ENCODE measurements at places on chromosomes 7 and 10.

- no peak for DNase-seq
Observed at GRCh38 chr7:148607151-148607661, 16.6 kb downstream of the C7orf33 start.

DNA sequence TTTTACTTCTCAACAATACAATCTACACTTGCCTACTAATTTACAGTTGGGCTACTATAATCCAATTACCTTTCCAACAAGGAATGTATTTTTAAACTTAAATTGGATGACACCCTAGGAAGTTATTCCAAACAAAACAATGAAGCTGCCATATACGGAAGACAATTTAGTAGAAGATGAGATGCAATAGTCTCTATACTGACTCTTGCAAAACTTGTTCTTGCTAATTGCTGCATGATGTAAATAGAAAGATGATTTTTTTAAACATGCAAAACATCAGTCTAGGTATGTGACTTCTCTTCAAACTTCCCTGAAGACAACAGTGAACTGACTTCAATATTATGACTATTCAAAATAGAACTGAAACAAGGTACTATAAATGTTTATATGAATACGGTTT, 17.6 kb downstream of the NT5C3A start:
- DNase-seq: no peak

DNA sequence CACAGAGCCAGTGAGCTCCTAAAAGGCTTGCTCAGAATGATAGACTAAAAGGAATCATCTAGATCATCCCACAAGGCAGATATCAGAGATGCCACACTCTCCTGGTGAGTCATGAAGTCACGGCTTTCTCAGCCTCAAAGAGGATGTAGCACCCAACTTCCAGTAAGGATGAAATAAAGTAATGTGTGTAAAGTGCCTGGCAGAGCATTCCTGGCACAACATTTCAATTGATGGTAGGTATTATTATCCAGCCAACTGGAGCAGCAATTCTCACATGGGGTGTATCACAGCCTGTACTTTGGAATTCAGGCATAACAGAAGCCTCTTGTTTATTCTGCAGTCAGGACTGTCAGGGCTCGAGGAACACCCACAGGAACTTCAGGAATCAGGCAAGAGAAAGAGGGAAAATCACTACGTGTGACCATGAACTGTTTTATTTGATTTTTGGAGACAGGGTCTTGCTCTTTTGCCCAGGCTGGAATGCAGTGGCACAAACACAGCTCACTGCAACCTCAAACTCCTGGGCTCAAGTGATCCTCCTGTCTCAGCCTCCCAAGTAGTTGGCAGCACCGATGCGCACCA, 5.3 kb upstream of the NAT16 start:
- no peak for DNase-seq

DNA sequence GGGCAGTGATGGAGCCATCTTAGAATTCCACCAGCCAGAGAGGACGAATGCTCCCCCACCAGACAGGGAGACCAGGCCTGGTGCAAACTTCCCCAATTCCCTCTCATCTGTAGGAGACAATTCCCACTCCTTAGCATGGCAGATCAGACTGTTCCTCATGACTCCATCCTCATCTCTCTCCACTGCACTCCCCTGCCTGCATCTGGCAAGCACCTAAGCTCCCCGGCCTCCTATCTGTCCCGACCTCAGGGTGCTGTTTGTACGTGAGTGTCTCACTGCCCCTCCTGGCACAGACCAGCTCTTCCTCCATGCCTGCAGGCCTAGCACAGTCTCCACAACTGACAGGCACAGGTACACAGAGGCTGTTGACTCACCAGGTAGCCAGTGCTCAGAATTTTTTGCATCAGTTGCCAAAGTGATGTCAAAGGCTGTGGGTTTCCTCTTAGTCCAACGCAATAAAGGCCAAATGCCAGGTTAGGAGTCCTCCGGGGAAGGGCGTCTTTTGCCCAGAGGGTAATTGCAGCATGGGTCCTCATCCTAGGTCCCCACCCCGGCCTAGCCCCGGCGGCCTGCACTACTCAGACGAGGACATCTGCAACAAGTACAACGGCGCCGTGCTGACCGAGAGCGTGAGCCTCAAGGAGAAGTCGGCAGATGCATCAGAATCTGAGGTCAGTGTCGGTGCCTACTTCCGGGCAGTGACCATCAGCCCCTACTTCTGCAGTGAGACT, 436.8 kb upstream of the FOXK1 start:
- peak; percentile 41 for DNase-seq

GRCh38 chr10:111146025-111146640, 69.3 kb downstream of the ADRA2A start:
- DNase-seq: no peak

- DNase-seq: peak; percentile 83
Observed at GRCh38 chr10:48667960-48668590, 16.6 kb upstream of the WDFY4 start.

DNA sequence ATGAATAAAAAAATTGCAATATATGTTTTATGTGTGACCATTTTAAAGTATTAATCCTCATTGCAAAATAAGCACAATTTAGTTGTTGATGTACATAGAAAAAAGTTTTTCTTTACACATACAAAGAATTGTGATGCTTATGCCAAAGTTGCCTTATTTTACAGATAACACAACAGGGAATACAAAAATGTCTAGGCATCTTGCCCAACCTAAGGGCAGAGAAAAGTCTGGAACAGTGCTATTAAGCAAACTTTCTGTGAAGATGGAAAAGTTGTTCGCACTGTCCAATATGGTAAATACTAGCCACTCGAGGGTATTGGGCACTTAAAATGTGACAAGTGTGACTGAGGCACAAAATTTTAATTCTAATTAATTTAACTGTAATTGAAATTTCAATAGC, 190.2 kb upstream of the HGF start:
- DNase-seq: no peak

GRCh38 chr7:75738604-75738974, at the start of gene HIP1:
HIP1 (minus strand) TSS chr7:75738941; CDS start chr7:75738920, 21 bp downstream.
- DNase-seq: no peak

DNA sequence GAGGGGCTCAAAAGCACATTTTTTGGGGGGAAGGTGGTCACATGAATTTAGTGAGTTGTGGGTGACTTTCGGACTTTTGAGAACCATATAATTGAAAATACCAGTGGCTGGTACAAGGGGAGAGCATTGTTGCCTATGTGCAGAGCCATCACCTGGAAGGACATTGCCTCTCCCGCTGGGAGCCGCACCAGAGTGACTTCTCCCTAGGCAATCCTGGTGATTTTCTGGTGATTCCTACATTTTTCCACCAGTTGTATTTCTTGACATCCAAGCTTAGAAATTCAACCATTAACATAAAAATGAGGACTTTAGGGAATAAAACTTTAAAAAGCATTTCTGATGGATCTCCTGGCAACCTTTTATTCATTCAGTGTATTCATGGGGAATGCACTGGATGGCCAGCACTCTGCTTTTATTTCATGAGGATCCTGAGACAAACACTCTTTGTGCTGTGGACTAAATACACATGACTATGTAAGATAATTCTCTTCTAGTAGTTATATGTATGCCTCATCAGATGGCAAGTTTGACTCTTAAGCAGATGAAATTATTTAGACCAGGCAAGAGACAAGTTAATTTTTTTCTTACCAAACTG, 41.8 kb upstream of the MKI67 start:
- DNase-seq: no peak

Measured in spleen (tissue), 13 donors.